Astrocyte (in vitro differentiated cells and primary cell): ENCODE measurements at places on chromosomes 4 and X. TPM values are rescaled to one million over a fixed set of nuclear protein-coding genes. Genes with fewer than 3 reads are reported as not detected.

Gene PORCN
- 30.3 and 30.5 TPM in 2 replicates for total RNA-seq

Gene HELT
- total RNA-seq, result not detected in 2 replicates

Gene EXOC1L
- not detected in 2 replicates for total RNA-seq

Gene C4orf46
- total RNA-seq, result 7.0 and 8.4 TPM in 2 replicates

Gene PASD1
- not detected in 2 replicates for total RNA-seq

- DNase-seq, result peak; percentile 74
These were observed 233.5 kb upstream of the PGRMC2 start for GRCh38 chr4:128521156-128521555.

DNA sequence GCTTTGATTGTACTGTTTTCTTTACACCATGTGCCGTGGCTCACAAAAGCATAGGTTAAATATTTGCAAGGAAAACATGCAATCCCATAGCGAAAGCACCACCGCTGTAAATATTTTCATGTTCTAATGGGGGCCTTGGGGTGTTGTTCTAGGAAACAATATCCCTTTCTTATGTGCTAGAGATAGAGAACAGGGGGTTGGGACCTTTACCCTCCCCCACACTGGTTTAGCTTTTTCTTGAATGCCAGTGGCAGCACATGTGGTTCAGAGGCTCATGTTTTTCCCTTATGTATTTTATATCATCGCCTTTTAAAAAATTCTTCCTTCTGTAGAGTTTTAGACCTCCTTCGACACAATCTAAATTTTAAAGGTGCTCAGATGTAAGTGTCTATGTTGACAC, 422.6 kb upstream of the TENM3 start:
- DNase-seq, result no peak

GRCh38 chrX:132271311-132271778, 52.1 kb upstream of the RAP2C start:
- no peak for DNase-seq

DNA sequence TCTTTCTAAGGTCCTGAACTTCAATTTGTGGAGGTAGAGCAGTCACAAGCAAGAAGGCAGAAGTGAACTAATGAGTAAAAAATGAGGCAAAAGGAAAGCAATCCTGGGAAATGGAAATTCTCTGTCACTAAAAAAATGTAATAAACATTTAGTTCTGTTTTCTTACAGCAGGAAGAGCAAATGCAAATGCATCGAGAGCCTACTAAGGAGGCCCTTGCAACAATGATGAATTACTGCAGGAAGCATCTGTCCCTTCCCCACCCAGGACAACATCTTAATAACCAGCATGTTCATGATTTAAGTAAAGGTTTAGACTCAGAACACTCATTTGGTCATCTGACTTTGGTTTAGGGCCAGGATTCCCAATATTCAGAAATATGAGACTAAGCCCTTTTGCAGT, 341.4 kb upstream of the NOCT start:
- no peak for DNase-seq

DNA sequence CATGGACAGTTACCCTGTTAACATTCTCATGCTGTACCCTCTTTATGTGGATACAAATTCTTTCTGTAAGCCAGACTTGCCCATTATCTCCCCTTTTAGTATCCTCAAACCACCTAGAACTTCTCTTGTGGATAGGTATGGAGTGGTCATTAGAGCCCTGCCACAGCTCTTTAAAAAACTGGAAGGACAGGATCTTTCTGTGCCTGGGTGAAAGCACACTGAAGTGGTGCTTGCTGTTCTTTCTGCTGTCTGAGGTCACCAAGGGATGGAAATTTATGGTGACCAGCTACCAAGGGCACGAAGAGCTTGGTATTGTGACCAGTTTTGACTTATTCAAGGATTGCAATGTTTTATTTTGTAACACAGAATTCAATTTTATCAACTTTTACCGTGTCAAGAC, 344.2 kb downstream of the CBLL2 start:
- no peak for DNase-seq

DNA sequence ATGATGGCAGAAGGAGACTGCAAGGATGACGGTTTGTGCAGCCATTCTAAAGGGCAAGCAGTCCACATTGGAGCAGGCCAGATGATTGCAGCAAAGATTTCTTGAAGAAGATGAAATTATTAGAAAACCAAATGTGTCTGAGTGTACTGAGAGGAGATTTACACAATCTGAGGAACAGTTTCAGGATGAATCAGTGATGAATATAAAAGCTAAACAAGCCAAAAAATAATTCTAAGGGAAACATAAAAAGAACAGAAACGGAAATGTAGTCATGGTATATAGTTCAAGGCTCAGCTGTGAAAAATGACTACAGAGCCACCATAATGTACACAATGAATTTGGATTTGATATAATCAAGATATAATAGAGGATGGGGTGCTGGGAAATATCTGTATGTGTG, 168.5 kb downstream of the PDGFC start:
- peak; percentile 9 for DNase-seq

GRCh38 chr4:82773057-82773456, 25.5 kb downstream of the SCD5 start:
- DNase-seq, result no peak

- DNase-seq, result peak; percentile 30
These were observed 11.0 kb downstream of the SUPT20HL1 start for GRCh38 chrX:24371391-24371972.

GRCh38 chr4:144818136-144818535, 172.2 kb downstream of the HHIP start:
- no peak for DNase-seq

DNA sequence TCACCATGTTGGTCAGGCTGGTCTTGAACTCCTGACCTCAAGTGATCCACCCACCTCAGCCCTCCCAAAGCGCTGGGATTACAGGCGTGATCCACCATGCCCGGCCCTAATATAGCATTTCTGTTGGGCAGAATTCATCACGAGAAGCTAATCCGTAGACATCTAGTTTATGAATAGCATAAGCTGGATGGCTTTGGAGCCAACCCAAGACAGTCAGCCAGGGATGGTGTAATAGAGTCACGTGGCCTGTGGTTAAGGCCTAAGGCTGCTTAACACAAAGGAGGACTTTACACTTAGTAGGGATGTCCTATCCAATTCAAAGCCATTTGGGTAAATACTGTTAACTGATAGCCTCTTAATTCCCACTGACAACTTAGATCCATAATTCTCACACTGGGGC, 173.6 kb downstream of the RAP1GDS1 start:
- DNase-seq, result no peak

GRCh38 chr4:78308517-78308916, 243.1 kb upstream of the ANXA3 start:
- DNase-seq, result no peak

GRCh38 chrX:115894087-115894486, 276.5 kb upstream of the AGTR2 start:
- peak; percentile 3 for DNase-seq

DNA sequence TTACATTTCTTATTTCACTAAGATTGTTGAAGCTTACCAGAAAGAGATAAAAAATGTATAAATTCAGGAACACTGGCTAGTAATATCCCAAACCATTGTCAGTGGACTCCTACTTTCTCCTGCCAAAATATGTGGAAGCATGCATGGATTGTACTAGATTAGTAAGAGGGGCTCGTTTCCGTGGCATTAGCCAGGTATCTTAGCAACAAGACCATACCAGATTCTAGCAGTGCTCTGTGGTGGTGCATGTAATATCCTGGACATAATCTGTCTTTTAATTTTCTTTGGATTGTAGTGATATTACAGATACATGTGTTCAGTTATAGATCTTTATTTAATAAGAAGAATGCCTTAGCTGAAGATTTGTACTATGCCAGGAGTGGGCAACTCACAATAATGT, 371.9 kb upstream of the PITX2 start:
- no peak for DNase-seq

- DNase-seq, result peak; percentile 40
These were observed 37.7 kb upstream of the SLC16A2 start for GRCh38 chrX:74383611-74384010.

DNA sequence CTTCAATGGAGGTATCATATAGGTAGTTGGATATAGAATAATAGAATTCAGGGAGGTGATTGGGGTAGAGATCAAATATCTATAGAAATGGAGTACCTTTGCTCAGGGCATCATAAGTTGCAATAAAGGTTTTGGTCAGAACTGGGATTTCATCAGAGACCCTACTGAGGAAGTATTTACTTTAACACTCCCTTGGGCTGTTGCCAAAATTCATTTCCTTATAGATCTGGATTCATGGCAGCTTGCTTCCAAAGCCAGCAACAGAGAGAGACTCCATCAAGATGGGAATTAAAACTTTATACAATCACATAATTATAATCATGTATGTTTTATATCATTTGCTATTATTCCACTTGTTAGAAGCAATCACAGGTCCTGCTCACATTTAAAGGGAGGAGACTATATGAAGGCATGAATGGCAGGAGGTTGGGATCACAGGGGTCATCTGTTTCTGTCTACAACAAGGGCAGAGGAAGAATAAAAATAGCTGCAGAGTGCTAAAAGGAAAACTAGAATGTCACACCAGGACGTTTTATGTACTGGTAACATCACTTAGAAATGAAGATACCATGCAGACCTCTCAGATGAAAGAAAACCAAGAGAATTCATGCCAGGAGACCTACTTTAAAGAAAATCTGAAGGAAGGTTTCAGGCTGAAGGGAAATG, 902.1 kb upstream of the LCORL start:
- DNase-seq, result no peak
